Fibroblast of the conjunctiva (primary cell): ENCODE measurements at places on chromosomes 3 and 15.
A peak's percentile ranks its signal among the peaks of the same experiment; 100 is the strongest.

DNA sequence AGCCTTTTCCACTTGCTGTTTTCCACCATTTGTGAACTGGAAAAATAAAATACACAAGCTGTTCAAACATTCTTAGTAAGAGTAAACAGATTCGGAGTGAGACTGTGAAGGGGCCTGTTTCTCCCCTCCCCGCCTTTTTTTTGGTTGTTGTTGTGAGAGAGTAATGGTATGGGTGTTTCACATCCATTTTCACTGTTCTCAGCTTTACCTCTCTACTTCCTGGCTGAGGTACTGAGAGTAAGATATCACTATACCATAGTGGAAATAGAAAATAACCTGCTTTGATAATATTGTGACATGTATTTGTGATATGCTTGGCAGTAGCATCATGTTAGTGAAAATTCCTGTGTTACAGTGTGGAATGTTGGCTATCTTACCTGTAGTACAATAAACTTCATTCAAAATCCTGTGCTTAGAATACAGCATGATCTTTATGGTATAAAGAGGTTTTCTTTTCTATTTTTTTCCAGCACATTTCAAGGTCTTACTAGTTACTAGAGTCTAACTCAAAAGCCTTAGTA is 12.0 kb downstream of the CNTN4 start:
- DNase-seq: no peak

DNA sequence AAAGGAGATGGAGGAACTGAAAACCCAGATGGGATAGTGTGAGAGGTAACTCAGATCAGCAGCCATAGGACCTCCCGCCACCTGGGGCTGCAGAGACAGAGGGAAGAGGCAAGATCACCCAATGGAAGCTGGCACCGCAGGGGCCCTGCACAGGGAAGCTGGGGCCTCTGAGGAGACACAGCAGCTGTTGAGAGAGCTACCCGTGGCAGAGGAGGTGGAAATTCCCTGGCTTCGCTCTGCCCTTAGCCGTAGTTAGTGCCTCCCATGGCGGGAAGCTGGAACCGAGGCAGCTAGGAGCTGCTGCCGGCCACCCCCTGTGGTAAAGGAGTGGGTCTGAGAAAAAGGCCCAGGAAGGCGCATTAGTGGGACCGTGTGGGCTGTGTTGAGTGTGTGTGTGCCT is 18.0 kb upstream of the PLXNA1 start:
- DNase-seq: no peak

- DNase-seq: no peak
Measured at GRCh38 chr3:66037986-66038369, 740 bp downstream of the MAGI1 start.

GRCh38 chr15:43463507-43463906 is 29.4 kb downstream of the TP53BP1 start:
- DNase-seq: no peak

DNA sequence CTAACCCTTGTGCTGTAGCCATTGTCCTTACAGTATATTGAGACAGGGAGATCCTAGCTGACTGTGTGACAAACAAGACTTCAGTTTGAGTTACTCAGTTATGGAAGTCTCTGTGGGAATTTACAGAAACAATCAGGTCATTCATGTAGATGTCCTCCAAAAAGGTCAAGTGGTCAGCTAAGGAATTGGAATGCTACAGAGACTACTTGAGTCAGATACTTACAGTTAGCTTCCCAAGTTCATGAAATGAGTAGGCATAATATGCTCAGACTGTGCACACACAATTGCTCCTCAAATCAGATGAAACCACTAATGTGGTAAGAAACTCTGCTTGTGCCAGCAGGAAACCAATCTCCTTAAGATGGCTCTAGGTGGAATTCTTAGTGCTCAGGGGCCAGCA is 985.7 kb downstream of the NSUN3 start:
- DNase-seq: no peak

DNA sequence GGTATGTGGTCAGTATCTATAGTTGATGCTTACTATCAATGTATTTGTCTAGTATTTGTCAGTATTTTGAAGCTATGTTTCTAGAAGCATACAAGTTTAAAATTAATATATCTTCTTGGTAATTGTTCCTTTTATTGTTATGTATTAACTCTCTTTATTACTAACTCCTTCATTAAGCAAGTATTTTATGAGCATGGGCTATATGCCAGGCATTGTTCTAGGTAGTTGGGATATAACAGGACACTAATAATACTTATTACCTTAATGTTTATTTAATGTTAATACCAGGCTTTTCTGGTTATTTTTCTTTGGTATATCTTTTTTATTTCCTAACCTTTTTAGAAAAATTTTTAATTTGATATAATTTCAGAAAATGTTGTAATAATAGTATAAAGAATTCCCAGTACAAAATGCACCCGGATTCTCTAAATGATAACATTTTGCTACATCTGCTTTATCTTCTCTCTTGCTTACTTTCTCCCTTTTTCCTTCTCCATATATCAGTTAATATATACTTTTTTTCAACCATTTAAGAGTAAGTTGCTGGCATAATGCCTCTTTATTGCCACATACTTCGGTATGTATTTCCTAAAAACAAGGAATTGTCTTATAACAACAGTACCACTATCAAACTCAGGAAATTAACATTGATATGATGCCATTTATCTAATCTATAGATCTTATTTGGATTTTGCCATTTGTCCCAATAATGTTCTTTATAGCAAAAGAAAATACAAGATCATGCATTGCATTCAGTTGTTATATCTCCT is 30.9 kb downstream of the LRRC49 start:
- no peak for DNase-seq

DNA sequence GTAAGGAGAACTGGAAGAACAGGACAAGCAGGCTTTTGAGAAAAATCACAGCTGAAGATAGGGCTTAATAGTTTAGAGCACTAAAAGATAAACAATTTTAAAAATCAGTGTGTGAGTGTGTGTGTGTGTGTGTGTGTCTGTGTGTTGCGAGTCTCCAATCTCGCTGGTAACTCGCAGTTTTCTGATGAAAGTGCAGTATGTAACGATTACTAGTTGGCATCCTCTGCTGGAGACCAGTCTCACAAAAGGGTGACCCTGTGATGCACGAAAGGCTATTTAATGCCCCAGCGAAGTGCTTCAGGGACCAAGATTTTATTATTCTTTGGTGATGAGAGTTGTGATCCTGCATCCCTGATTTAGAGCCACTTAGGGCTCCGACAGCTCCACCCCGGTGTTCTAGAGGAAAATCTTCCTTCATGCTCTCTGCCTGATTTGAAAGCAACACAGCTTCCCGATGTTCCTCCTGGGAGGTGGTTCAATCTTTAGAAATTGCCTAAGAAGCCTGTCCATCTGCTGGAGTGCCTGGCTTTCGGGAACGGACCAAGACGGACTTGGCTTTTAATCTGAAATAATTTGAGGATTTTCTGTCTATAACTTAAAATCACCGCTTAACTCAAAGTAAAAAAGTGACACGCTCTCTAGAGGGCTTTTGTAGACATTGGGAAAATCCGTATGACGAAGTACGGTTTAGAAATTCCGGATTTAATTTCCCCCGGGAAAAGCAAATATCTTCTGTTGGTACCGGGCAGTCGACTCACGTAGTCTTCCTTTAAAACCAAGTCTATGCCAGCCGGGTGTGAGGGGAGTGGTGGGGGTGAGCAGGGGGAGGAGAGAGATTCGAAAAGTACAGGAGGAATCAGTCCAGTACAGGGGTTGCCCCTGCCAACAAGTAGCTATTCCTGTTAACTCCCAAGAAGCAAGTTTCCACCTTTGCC is 1.1 kb upstream of the ALCAM start:
- DNase-seq: peak; percentile 64
